OCI-LY7 (cell line): ENCODE measurements at places on chromosomes 7 and 10. TPM values are rescaled to one million over a fixed set of nuclear protein-coding genes. Genes with fewer than 3 reads are reported as not detected.

Gene GAD2
- not detected in 2 replicates for total RNA-seq

Gene RNF32
- 3.6 and 3.9 TPM in 2 replicates for total RNA-seq

Gene ZNF804B
- total RNA-seq, result not detected in 2 replicates

Gene INPP5F
- 8.7 and 12.8 TPM in 2 replicates for total RNA-seq

Gene SHH
- total RNA-seq, result not detected in 2 replicates

Gene SGCE
- total RNA-seq, result 23.5 and 25.4 TPM in 2 replicates

Gene CCDC172
- total RNA-seq, result not detected in 2 replicates

Gene CDHR1
- total RNA-seq, result not detected in 2 replicates

Gene HEPACAM2
- not detected in 2 replicates for total RNA-seq

Gene GJC3
- not detected in 2 replicates for total RNA-seq

Gene TET1
- 3.4 and 3.8 TPM in 2 replicates for total RNA-seq

Gene MKI67
- total RNA-seq, result 192 and 217 TPM in 2 replicates

Gene PTPRE
- 8.3 and 11.7 TPM in 2 replicates for total RNA-seq

Gene GPR141
- not detected in 2 replicates for total RNA-seq

Gene TSPAN12
- not detected in 2 replicates for total RNA-seq

Gene CRHR2
- total RNA-seq, result not detected in 2 replicates

Gene NRCAM
- total RNA-seq, result not detected in 2 replicates

Gene RASA4B
- total RNA-seq, result 12.8 and 18.1 TPM in 2 replicates

Gene RADIL
- total RNA-seq, result 0.24 and 0.34 TPM in 2 replicates

Gene TUBAL3
- not detected in 2 replicates for total RNA-seq

Gene GRB10
- total RNA-seq, result not detected in 2 replicates

Gene ASZ1
- not detected in 2 replicates for total RNA-seq

Gene HOXA3
- total RNA-seq, result 2.6 and 2.7 TPM in 2 replicates

Gene CLCN1
- not detected in 2 replicates for total RNA-seq

Gene EEF1AKMT2
- total RNA-seq, result 32.4 and 35.0 TPM in 2 replicates

Gene HTRA1
- total RNA-seq, result not detected in 2 replicates

Gene ST7
- total RNA-seq, result 7.3 and 10.7 TPM in 2 replicates

Gene GDI2
- total RNA-seq, result 271 and 292 TPM in 2 replicates

Gene AGR3
- not detected in 2 replicates for total RNA-seq

Gene SPDYE1
- not detected in 2 replicates for total RNA-seq

Gene TCERG1L
- total RNA-seq, result not detected in 2 replicates

Gene ADIRF
- not detected in 2 replicates for total RNA-seq

Gene CNNM1
- not detected in 2 replicates for total RNA-seq

Gene TMEM178B
- total RNA-seq, result not detected in 2 replicates

Gene CFAP43
- not detected in 2 replicates for total RNA-seq

Gene COL13A1
- total RNA-seq, result not detected in 2 replicates

Gene ZNF3
- 23.7 and 24.4 TPM in 2 replicates for total RNA-seq

Gene COX19
- 43.1 and 45.7 TPM in 2 replicates for total RNA-seq

Gene CALHM3
- not detected in 2 replicates for total RNA-seq

Gene CAV1
- total RNA-seq, result 0.30 TPM in 1 of 2 replicates, not detected in the other

Gene FGFBP3
- total RNA-seq, result 2.7 and 3.1 TPM in 2 replicates

Gene TUBB8
- not detected in 2 replicates for total RNA-seq

Gene LIPJ
- total RNA-seq, result not detected in 2 replicates

Gene ATG9B
- total RNA-seq, result 0.94 and 0.97 TPM in 2 replicates

Gene SPDYE6
- not detected in 2 replicates for total RNA-seq

Gene PRKAR2B
- total RNA-seq, result 210 and 290 TPM in 2 replicates

Gene ABCB4
- total RNA-seq, result 1.2 TPM in 2 replicates

Gene NPFFR1
- not detected in 2 replicates for total RNA-seq

Gene DIP2C
- total RNA-seq, result 22.0 and 29.5 TPM in 2 replicates

Gene C10orf53
- total RNA-seq, result not detected in 2 replicates

Gene ZPBP
- total RNA-seq, result not detected in 2 replicates

Gene VIPR2
- not detected in 2 replicates for total RNA-seq

Gene PLEKHS1
- not detected in 2 replicates for total RNA-seq
